ENCODE measurements at places on chromosomes 7 and 10.

- DNase-seq: no peak
Observed at GRCh38 chr10:13930120-13930519, 343.4 kb downstream of the PRPF18 start.

- no peak for DNase-seq
Observed at GRCh38 chr7:102140952-102141370, 145.7 kb upstream of the SH2B2 start.

GRCh38 chr7:50226145-50226544 lies 78.4 kb upstream of the IKZF1 start:
- DNase-seq: no peak

GRCh38 chr10:33630761-33631160 lies 296.3 kb upstream of the NRP1 start:
- DNase-seq: no peak

- peak; percentile 61 for DNase-seq
Observed at GRCh38 chr7:129375141-129375938, 58.9 kb upstream of the STRIP2 start.

DNA sequence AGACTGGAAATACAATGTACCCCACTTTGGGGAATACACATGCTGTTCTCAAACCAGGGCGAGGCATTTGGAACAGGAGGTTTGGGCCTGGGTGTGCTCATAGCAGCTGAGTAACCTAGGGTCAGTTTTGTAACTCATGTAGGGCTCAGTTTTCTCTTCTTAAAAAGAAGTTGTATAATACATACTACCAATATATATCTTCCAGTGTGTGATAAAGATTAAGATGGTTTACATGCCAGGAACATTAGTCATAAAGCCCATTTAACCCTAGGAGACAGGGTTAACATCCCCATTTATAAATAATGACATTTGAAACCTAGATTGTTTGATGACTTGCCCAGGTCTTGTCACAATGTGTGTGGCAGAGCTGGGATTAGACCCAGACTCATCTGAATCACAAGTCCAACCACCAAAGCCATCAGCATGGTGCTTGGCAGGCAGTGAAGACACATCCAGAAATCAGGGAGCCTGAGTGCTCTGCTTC lies 6.0 kb downstream of the AKR1B10 start:
- DNase-seq: no peak

DNA sequence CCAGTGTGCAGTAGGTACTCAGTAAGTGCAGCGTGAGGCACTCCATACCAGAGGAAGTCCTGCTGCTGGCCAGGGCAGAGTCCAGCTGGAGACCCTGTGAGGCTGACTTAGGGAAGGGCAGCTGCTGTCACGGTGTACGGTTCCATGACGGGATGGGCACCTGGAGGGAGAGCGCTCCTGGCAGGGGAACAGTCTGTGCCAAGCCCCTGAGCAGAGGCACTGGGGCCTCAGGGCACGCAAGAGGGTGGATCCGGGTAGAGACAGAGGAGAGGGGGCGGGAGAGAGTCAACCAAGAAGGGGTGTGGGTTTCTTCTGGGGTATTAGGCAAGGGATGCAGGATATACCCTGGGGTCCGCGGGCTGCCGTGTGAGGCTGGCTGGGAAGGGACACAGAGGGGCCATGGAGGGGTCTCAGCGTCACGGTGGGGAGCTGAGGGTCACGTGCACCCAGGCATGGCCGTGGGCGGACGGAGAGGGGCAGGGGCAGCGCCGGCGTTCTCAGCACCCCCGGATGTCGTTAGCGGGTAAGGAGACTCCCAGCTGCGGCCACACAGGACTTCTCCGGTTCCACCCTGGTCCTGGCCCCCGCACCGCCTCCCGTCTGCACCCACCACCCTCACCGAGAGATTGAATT lies 70.5 kb downstream of the MICALL2 start:
- DNase-seq: no peak

GRCh38 chr10:14291296-14291695 lies 39.4 kb downstream of the FRMD4A start:
- no peak for DNase-seq

DNA sequence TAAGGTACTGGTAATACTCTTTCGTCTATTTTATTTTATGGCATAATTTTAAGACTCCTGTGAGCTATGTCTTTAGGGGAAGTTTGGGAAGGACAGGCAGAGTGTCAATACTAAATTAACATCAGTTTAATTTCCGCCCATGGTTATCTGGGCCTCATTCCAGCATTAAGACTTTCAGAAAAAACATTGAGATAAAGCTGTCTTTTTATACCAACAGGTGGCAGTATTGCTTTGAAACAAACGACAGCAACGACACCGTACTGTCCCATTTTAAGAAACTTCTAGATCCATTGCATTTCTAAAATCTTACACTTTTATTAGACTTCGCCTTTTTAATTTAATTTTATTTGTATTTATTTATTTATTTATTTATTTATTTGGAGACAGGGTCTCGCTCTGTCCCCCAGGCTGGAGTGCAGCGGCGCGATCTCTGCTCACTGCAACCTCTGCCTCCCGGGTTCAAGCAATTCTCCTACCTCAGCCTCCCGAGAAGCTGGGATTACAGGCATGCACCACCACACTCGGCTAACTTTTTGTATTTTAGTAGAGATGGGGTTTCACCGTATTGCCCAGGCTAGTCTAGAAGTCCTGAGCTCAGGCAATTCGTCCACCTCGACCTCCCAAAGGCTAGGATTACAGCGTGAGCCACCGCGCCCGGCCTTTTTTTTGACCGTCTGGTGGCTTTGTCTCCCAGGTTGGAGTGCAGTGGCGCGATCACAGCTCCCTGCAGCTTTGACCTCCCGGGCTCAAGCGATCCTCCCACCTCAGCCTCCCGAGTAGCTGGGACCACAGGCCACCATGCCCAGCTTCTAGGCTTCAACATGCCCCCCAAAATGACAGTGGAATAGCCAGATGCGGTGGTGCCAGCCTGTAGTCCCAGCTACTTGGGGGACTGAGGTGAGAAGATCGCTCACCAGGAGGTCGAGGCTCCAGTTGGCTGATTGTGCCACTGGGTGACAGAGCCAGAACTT lies 78.7 kb upstream of the C1GALT1 start:
- DNase-seq: peak; percentile 62

- no peak for DNase-seq
Observed at GRCh38 chr10:119762805-119763798, 37.3 kb downstream of the INPP5F start.

- DNase-seq: no peak
Observed at GRCh38 chr7:76281006-76281705, 21.3 kb upstream of the HSPB1 start.

- no peak for DNase-seq
Observed at GRCh38 chr10:15427843-15428414, 56.8 kb upstream of the FAM171A1 start.

DNA sequence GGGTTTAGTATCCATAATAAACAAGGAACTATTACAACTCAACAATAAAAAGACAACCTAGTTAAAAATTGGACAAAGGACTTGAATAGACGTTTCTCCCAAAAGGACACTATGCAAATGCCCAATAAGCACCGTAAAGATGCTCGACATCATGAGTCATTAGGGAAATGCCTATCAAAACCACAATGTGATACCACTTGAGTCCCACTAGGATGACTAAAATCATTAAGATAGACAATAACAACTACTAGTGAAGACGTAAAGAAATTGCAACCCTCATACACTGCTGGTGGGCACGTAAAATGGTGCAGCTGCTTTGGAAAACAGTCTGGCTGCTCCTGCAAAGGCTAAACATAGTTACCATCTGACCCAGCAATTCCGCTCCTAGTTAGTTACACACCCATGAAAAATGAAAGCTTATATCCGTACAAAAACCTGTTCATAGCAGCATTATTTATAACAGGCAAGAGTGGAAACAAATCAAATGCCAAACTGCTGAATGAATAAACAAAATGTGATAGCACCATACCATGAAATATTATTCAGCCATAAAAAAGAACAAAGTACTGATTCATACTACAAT lies 17.3 kb downstream of the CCDC3 start:
- DNase-seq: no peak

- no peak for DNase-seq
Observed at GRCh38 chr10:64093946-64094535, 572.8 kb downstream of the REEP3 start.

DNA sequence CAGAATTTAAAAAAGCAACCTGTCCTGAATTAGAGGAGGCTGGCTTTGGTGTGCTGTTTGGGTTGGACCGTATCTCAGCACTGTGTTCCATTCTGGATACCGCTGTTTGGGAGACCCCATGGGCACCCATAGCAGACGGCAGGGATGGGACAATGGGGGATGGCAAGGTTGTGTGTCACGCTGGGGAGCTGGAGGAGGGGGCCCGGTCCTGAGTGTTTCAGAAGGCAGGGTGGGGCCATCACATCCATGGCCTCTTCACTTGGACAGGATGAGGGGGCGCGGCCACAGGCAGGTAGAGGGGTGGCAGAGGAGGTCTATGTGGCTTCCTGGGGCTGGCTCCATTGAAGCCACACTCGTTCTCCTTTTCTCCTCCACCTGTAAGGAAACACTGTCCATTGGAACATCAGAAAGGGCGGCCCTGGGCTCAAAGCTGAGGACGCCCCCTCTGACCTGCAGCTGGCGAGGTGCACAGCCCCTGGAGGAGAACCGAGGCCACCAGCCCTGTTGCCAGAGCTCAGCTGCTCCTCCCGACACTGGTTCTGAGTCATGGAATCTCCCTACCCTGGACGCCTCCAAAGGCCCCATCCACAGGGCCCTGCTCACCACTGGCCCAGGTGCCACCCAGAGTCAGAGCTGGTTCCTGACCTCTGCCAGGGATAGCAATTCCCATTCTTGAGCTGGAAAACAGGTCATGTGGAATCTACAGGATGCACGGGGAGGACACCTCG lies 587.3 kb downstream of the DNAJB6 start:
- no peak for DNase-seq
